ENCODE measurements at places on chromosomes 5 and 9.

DNA sequence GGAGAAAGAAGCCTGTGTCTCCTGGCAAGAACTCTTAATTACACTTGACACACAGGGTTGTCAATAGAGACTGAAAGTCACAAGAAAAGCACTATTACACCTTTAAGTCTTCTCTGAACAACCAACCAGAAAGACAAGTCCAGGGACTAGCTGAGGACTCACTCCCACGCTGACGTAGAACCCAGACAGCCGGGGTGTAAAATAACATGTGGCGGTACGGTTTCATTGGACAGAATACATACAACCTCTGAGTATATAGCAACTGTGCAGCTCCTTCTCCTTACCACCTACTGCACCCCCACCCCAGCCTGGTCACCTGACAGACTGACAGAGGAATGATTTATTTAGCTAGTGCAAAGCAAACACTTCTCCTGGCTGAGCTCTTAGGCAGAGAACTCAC lies 103.4 kb upstream of the RASEF start:
- DNase-seq = no peak

GRCh38 chr9:111294691-111295451 lies 35.2 kb downstream of the OR2K2 start:
- no peak for DNase-seq

DNA sequence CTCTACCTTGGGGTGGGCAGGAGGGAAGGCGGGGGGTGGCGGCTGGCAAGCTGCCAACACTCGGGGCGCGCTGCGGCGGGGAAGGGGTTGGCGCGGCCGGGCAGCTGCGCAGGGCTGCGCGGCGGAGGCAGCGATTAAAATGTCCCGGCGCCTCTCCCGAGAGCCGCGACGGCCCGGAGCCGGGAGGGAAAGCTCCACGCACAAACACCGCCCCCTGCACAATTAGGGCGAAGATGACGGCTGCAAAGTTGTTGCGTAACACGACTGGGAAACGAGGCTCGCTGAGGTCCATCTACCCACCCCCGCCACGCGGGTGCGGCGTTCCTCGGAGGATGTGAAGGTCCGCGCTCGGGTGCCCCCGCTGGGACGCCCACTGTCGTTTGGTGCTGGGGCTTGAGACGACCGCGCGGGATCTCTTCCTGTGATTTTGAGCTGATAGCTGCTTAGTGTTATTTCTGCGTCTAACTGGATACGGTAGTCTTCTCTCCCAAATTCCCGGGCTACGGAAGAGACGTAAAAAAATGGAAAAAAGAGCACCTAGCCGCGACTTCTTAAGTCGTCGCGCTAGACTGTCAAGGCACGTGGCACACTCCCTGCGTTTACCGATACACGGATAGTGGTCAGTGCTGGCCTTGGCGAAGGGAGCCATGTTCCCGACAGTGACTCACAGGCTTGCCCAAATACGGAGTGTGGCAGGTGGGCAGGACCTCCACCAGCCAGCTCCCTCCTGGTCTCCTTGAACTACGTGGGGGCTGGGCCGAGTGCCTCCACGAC lies 958 bp upstream of the NFIL3 start:
- no peak for DNase-seq

DNA sequence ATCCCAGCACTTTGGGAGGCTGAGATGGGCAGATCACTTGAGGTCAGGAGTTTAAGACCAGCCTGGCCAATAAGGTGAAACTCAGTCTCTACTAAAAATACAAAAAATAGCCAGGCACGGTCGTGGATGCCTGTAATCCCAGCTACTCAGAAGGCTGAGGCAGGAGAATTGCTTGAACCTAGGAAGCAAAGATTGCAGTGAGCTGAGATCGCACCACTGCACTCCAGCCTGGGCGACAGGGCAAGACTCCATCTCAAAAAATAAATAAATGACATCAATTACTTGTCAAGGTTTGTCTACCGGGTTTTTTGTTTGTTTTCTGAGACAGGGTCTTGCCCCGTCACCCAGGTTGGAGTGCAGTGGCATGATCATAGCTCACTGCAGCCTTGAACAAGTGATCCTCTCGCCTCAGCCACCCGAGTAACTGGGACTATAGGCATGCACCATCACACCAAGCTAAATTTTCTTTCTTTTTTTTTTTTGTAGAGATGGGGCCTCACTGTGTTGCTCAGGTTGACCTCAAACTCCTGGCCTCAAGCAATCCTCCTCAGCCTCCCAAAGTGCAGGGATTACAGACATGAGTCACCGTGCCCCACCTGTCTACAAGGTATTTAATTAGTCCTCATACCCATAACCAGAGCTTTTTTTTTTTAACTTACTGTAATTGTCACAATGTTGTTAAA lies 64.9 kb downstream of the SUSD1 start:
- DNase-seq = no peak

DNA sequence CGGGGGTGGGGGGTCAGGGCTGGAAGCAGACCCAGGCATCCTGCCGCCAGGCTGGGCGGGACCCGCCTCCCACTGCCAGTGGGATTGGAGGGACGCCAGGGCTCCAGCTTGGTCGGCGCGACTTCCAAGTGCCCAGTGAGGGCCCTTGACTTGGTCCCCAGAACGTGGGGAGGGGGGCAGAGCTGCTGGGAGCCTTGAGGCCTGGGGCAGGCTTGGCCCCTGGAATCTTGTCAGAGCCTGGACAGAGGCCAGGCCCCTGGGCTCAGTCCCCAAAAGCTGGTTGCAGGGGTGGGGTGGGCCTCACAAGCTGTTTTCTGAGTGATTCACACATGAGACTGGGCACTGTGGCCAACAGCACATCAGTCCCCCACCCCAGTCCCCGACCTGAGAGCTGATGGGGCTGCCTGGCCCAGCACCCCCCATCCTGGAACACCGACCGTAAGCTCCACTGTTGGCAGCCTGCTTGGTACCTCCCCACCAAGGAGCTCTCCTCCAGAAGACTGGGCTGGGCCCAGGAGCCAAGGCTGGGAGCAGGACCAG lies 526 bp downstream of the CLIC3 start:
- DNase-seq = no peak

GRCh38 chr5:113686599-113686998 lies 173.1 kb downstream of the YTHDC2 start:
- no peak for DNase-seq

GRCh38 chr5:152736906-152737305 lies 331.8 kb upstream of the NMUR2 start:
- no peak for DNase-seq

GRCh38 chr5:127343866-127344265 lies 53.3 kb downstream of the MEGF10 start:
- no peak for DNase-seq

DNA sequence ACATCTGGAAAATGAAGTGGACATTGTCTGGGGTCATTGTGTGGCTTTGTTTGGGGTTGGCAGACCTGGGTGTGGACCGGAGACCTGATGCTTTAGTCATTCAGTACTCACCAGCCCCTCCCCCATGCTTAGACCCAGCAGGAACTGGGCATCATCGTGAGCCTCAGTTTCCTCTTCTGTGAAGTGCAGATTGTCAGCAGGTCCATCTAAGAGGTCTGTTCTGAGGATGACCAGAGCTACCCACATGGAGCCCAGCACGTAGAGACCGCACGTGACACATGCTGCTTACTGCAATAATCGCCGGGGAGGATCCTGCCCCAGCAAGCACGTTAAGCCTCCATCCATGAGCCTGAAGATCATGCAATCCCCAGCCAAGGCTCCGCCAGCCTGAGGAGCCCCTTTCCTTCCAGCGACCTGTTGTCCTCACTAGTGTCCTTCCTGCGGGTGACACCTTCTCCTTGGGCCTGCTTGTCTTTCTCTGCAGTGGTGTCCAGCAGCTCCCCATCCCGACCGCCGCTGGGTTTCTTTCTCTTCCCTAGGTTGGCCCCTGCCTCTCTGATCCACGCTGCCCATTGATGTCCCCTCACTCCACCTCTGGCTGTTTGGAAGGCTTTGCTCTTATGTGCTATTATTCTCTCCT lies 26.7 kb upstream of the IRX4 start:
- no peak for DNase-seq

- no peak for DNase-seq
Observed at GRCh38 chr5:15002173-15002572, 130.6 kb upstream of the ANKH start.

DNA sequence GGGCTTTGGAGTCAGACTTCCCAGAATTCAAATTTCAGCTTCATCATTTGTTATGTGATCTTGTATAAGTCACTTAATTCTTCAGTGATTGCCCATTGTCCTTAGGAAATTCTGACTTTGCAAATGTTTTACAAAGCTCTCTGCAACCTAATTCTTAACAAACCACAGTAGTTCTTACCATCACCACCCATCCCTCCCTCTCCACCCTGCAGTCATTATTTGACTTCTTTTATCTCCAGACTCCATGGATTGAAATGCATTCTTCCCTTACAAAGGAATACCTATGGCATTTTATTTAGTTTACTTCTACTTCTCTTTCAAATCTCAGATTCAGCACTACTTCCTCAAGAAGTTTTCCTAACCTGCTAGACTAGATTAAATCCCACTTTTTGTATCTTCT lies 23.1 kb downstream of the SHLD3 start:
- DNase-seq = no peak

- no peak for DNase-seq
Observed at GRCh38 chr5:24643880-24644279, 898 bp downstream of the CDH10 start.

DNA sequence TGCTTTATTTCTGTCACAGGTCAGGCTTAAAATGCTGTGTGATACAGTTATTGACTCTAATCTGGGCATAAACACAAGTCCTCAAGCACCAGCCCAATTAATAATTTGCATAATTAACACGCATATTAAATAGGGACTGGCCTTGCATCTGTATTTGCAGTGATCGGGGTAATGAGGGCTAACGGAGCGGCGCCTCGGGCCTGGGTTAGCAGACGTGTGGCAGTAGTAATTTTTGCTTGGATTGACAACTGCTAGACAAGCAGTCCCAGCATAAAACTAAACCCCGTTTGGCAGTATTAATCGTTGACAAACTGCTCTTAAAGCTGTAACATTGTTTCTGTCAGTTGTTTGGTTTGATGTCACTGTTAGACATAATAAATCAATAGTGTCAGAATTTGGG lies 109.2 kb downstream of the PBX3 start:
- no peak for DNase-seq

GRCh38 chr5:68818057-68818695 lies 275.6 kb upstream of the SLC30A5 start:
- no peak for DNase-seq

DNA sequence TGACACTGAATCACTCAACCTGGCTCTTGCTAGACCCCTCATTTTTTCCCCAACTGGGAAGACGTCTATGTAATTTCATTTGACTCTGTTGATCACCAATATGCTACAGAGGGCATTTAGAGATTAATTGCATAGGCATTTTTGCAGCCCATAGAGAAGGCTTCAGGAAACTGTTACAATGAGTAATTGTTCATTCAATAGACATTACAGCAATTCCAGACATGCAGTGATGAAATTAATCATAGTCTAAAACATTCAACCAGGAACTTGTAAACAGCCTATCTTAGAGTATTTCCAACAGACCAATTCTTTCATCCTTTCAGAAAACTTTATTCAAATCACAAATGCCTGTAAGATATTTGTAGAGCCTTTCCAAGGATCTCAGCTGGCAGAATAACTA lies 122.3 kb downstream of the MARCHF11 start:
- DNase-seq = no peak

GRCh38 chr5:90866333-90866732 lies 307.7 kb downstream of the ADGRV1 start:
- no peak for DNase-seq

- no peak for DNase-seq
Observed at GRCh38 chr5:161421067-161421466, 125.5 kb downstream of the GABRB2 start.

DNA sequence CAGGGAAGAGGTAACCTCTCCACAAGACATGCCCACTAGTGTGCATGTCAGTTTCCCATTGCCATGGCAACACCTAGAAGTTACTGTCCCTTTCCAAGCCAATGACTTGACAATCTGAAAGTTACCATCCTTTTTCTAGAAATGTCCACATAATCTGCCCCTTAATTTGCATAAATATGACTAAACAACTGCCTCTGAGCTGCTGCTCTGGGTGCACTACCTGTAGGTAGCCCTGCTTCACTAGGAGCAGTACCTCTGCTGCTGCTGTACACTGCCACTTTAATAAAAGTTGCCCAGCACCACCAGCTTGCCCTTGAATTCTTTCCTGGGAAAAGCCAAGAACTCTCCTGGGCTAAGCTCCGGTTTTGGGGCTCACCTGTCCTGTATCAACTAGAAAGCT lies 392.4 kb downstream of the NTRK2 start:
- DNase-seq = no peak

- DNase-seq = no peak
Observed at GRCh38 chr5:38163636-38164237, 94.6 kb upstream of the EGFLAM start.

GRCh38 chr5:141369994-141370848 lies at the start of gene PCDHGB3:
PCDHGB3 (plus strand) TSS chr5:141370242; CDS start chr5:141370395, 153 bp downstream.
- peak; percentile 11 for DNase-seq

- DNase-seq = no peak
Observed at GRCh38 chr5:168669668-168670378, 90.7 kb upstream of the PANK3 start.

DNA sequence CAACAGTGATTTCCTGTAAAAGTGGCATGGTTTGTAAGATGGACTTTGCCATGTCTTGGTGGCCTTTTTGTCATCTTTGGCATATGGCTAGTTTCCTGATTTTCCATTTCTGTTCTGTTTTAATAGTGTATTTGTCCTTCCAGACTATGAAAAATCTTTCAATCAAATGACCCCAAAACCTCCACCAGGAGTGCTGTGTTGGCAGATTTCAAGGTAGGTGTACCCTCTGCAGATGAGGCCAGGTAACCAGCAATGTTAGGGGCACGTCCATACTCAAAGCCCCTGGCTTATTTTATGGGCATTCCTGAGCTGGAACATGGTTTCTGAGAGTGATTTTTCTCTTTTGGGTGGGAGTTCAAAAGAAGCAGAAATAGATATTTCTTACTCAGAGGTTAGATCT lies 15.2 kb upstream of the MAP1B start:
- DNase-seq = no peak

- DNase-seq = no peak
Observed at GRCh38 chr5:173745123-173745522, 128.7 kb upstream of the BOD1 start.

GRCh38 chr5:179873588-179874110 lies 15.0 kb upstream of the MRNIP start:
- no peak for DNase-seq
